ENCODE measurements at places on chromosomes 6 and 20.

DNA sequence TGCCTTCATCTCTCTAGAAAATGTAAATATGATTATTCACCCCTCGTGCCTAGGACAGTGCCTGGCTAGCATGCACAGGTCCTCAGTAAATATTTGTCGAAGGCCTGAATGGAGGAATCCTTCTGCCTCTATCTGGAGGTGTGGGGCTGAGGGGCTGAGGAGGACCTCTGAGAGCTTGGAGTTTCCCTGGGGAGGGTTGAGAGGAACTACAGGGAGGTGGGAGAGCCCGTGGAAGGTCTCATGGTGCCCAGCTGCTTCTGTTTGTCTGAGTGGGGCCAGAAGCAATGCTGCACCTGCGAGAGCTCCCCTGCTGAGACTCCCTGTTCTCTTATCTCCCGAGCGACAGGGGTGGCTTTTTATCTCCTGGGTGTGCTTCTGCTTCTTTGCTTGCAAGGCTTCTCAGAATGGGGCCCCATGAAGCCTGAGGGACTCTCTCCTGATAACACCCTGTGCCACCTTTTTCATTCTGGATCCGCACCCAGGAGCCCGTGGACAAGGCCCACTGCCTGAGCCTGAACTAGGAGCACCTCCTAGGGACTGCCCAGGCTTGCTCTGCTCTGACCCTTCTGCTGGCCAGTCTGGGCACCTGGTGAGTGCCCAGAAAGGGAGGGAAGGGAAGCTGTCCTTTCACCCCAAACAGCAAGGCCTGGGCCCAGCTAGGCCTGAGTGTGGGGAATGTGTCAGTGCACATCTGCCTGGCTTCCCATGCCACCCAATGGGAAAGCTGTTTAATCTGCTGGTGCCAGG lies 2.4 kb downstream of the SLC29A1 start:
- H3K4me1 ChIP-seq: peaks cover 94% of the 10 kb centered on the region
- no peaks in the 10 kb centered on the region for H3K27me3 ChIP-seq
- peak overlapping the region; percentile 96 for H3K27ac ChIP-seq
- H3K36me3 ChIP-seq: peaks cover 26% of the 10 kb centered on the region

- no peaks in the 10 kb centered on the region for H3K36me3 ChIP-seq
- H3K4me3 ChIP-seq: no peak overlapping the region
- no peak overlapping the region for H3K27ac ChIP-seq
- H3K4me1 ChIP-seq: peaks cover 4% of the 10 kb centered on the region
These were observed 204.2 kb upstream of the ASCC3 start for GRCh38 chr6:101085327-101085726.

DNA sequence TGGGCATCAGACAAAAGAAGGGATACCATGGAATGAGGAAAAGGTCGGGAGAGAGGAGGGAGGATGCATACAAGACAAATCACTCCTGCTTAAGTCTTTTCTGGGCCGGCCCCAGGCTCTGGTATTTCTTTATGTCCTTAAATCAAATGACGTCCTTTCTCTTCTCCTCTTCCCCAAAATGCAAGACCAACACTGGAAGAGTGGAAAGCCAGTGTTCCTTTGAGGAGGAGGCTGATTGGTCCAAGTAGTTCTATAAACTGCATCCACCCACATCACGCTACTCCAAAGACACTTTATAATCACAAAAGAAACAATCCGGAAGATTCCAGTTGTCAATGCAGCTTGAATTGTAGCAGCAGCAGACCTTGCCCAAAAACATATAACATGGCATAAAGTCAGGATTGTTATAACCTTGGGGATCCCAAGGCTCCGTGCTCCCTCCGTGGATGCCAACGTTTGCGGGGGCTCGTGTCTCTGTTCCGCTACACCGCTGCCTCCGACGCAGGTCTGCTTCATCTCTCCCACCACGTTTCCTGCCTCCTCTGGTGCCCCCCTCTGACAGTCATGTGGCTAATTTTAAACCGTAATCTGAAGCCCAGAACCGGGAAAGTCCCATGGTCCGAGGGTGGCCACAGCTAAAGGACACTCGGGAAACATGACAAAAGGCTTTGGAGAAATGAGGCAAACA lies 47.1 kb downstream of the MCUR1 start:
- H3K4me3 ChIP-seq: peak overlapping the region; percentile 45
- no peak for DNase-seq
- no peaks in the 10 kb centered on the region for H3K36me3 ChIP-seq
- H3K4me1 ChIP-seq: peaks cover 28% of the 10 kb centered on the region
- H3K27me3 ChIP-seq: no peaks in the 10 kb centered on the region
- H3K27ac ChIP-seq: peak overlapping the region; percentile 62

DNA sequence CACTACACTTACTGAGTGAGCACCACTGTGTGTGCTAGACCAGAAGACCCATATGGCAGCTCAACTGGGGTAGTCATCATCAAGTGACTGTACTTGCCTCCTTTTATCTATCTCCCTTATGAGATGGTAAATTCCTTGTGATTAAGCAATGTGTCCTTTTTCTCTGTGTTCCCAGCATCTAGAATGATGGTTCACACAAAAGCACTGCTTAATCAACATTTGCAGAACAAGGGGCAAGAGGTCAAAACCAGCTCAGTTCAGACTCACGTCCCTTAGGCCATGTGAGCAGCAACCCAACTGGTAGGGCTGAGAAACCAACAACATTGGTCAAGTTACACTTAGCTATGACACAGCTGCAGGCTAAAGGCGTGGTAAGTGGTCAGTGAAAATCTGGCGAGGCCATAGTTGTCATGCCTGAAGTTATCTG lies 10.0 kb downstream of the TRAM2 start:
- no peak overlapping the region for H3K4me3 ChIP-seq
- H3K4me1 ChIP-seq: peaks cover 95% of the 10 kb centered on the region
- H3K27me3 ChIP-seq: no peaks in the 10 kb centered on the region
- peak overlapping the region; percentile 55 for H3K27ac ChIP-seq
- no peaks in the 10 kb centered on the region for H3K36me3 ChIP-seq
- DNase-seq: no peak

DNA sequence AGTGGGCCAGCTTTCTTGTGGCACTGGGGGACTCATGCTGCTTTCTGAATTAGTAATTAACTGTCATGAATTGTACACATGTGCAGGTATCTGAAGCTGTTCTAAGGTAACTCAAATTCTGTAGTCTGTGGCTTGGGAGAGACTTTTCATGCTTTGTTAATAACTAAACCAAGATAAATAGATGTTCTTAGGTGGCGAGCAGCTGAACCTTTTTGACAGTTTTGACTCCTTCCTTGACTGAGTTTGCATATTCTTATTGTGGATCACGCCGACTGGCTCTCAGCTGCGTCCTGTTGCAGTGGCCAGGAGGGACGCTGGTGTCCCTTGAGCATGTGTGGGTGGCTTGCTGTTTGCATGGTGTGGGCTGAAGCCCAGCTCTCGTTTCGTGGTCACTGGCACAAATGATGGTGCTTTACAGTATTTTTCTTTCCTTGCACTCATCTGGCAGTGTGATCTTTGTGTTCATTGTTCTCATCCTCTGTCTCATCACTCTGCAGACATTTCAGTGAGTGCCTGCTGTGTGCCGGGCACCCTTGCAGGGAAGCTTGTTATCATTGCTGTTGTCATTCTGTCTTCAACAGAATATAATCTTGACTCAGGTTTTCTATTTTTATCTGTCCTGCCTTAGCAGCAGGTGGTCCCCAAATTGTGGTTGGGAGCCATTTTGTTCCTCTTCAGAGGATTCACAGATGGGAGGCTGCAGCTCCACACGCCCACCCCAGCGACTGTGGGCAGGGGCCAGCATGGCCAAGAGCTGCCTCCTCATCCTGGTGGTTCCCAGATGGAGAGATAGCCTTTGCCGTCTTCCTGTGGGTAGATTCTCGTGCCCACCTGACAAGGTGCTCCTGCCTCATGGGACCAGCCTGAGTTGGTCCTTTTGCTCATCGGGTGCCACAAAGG lies 39.6 kb downstream of the DUSP22 start:
- no peak overlapping the region for H3K4me3 ChIP-seq
- no peak overlapping the region for H3K27ac ChIP-seq
- H3K4me1 ChIP-seq: peaks cover 22% of the 10 kb centered on the region
- no peaks in the 10 kb centered on the region for H3K36me3 ChIP-seq
- DNase-seq: no peak

- no peak overlapping the region for H3K27ac ChIP-seq
- no peak overlapping the region for H3K4me3 ChIP-seq
- no peaks in the 10 kb centered on the region for H3K36me3 ChIP-seq
- H3K4me1 ChIP-seq: no peaks in the 10 kb centered on the region
- H3K27me3 ChIP-seq: no peaks in the 10 kb centered on the region
These were observed 85.2 kb upstream of the ANKEF1 start for GRCh38 chr20:9949563-9949962.

- no peaks in the 10 kb centered on the region for H3K27me3 ChIP-seq
- H3K27ac ChIP-seq: no peak overlapping the region
- H3K4me1 ChIP-seq: no peaks in the 10 kb centered on the region
- H3K36me3 ChIP-seq: peaks cover 17% of the 10 kb centered on the region
- H3K4me3 ChIP-seq: no peak overlapping the region
These were observed 34.9 kb downstream of the ESF1 start for GRCh38 chr20:13749811-13750210.

DNA sequence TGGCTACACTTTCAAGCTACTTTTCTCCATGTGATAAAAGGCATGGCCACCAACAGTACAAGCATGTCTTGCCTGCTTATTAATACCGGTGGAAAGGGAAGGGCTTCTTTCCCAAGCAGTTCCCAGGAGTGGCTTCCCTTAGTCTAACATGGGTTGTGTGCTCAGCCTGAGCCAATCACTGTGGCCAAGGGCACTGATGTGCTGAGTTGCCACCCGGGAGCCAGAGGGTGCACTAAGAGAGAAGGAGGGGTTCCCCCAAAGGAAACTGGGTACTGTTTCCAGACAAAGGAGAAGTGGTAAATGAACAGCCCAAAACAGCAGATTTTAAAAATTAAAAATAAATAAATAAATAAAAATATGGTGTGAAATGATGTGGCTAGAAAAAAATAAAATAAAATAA lies 68.5 kb downstream of the BANF2 start:
- DNase-seq: no peak
- H3K27me3 ChIP-seq: no peaks in the 10 kb centered on the region
- H3K4me1 ChIP-seq: no peaks in the 10 kb centered on the region
- no peak overlapping the region for H3K4me3 ChIP-seq

DNA sequence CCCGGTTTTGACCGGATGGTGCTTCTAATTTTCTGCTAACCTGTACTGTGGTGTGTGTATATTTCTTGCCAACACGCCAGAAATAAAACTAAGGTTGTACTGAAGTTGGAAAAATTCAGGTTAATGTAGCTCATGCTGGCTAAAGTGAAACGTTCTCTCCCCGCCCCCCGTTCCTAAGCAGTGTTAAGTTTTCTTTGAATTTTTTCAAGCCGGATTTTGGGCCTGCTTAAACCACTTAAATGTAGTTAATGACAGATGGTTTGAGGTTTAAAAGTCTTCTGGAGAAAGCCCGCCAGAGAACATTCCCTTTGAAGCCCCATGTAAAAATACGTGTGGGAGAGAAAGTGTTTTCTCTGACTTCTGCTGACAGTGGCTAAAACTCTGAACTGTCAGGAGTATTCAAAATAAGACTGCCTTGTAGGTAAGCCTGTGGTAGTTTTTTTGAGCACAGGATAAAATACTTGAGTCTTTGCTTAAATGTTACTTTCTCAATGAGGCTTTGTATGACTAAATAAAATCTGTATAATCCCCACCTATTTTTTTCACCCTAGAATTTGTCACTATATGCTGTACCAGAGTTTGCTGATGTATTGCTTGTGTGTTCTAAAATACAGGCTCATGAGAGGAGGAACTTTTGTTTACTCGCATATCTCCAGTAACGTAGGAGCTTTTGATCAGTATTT lies 101.3 kb downstream of the OR2B2 start:
- no peak for DNase-seq
- H3K27me3 ChIP-seq: peaks cover 27% of the 10 kb centered on the region
- H3K27ac ChIP-seq: peak overlapping the region; percentile 87
- peaks cover 28% of the 10 kb centered on the region for H3K4me1 ChIP-seq
- H3K4me3 ChIP-seq: peak overlapping the region; percentile 59

DNA sequence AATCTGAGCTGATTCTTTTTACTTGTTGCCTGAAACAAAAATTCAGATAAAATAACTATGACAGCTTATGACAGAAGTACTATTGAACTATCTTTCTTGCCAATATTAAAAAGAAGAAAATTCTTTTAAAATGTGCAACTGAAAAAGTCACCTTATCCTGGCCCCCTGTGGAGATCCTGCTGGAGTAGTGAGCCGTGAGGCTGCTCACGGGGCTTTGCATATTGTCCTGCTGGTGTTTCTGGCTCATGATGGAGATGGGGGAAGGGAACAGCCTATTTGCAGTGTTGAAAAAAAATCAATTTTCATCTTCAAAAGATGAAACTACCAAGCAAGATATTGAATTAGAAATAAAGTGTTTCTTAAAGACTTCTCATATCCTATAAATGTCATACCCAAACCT lies 216.0 kb downstream of the SAMD5 start:
- no peak for DNase-seq
- no peak overlapping the region for H3K4me3 ChIP-seq
- H3K36me3 ChIP-seq: no peaks in the 10 kb centered on the region
- H3K4me1 ChIP-seq: no peaks in the 10 kb centered on the region

GRCh38 chr20:4366076-4366475 lies 350.7 kb upstream of the RNF24 start:
- DNase-seq: no peak
- H3K4me1 ChIP-seq: no peaks in the 10 kb centered on the region
- no peak overlapping the region for H3K27ac ChIP-seq
- H3K4me3 ChIP-seq: no peak overlapping the region
- H3K27me3 ChIP-seq: no peaks in the 10 kb centered on the region

DNA sequence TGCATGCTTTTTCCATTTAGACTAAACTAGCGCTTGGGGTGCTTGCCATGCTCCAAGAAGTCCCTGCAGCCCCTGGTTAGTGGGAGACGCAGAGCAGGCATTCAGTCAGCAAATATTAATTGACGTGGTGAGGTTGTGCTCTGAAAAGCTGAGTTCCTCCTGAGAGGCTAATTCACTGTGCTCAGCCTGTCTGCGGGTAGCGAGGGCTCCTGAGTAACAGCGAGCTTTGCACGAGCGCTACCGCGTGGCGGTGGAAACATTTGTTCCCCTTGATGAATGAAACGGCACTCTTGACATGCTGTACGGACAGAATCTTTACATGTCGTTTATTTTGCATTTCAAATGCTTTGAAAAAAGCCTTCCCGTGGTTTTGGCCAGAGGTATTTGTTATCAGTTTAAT lies 170.6 kb upstream of the AGPAT4 start:
- H3K27me3 ChIP-seq: no peaks in the 10 kb centered on the region
- DNase-seq: no peak
- peaks cover 15% of the 10 kb centered on the region for H3K4me1 ChIP-seq
- H3K36me3 ChIP-seq: no peaks in the 10 kb centered on the region
- H3K27ac ChIP-seq: peak overlapping the region; percentile 42

DNA sequence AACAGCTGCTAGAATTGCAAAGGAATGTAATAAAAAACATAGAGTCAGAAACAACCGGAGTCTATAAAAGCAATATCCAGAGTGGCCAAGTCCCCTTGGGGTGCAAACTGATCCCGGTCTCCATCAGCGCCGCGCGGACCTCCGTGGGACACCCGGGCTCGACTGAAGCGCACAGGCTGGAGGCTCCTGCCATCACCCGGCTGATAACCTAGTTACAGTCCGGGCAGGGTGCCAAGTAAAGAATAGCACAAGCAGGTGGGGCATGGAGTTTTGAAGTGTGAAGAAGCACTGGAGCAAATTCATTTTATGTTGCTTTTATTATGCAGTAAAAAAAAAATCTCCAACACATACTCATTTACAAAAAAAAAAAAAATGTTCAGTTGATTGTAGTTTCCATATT lies 205.1 kb upstream of the GMDS start:
- H3K27me3 ChIP-seq: no peaks in the 10 kb centered on the region
- H3K4me1 ChIP-seq: peaks cover 6% of the 10 kb centered on the region
- H3K4me3 ChIP-seq: no peak overlapping the region
- DNase-seq: no peak
- H3K36me3 ChIP-seq: no peaks in the 10 kb centered on the region

GRCh38 chr20:12775041-12775440 lies 233.7 kb upstream of the SPTLC3 start:
- H3K4me3 ChIP-seq: no peak overlapping the region
- no peak overlapping the region for H3K27ac ChIP-seq
- no peak for DNase-seq
- no peaks in the 10 kb centered on the region for H3K4me1 ChIP-seq
- H3K27me3 ChIP-seq: no peaks in the 10 kb centered on the region

Measured in esophagus muscularis mucosa (tissue), 4 donors.